Activated naive CD4-positive, alpha-beta T cell treated with Interleukin-2 at 50 U/mL for 16 hours (primary cell): ENCODE measurements at places on chromosomes 11 and 22.

- DNase-seq: no peak
These were observed 111.3 kb upstream of the MTMR2 start for GRCh38 chr11:96035031-96035739.

GRCh38 chr11:133927690-133928627 lies 28.8 kb downstream of the IGSF9B start:
- peak; percentile 75 for DNase-seq

GRCh38 chr11:30392221-30392784 lies 69.4 kb downstream of the ARL14EP start:
- no peak for DNase-seq

DNA sequence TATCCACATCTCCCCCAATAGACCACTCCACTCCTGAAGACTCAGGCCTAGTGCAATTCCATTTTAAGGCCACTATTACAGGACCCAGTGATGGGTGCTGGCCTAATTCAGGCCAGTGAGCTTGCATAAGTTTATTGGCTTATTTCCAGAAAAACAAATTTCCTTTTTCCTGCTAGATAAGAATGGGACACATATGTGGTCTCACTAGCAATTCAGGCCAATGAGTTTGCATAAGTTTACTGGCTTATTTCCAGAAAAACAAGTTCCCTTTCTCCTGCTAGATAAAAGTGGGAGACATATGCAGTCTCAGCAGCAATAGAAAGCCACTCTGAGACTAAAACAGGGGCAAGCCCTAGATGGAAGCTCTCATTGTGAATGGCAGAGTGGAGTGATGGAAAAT lies 22.4 kb downstream of the ADM start:
- no peak for DNase-seq

- no peak for DNase-seq
These were observed 2.7 kb downstream of the PPFIBP2 start for GRCh38 chr11:7516475-7516874.

DNA sequence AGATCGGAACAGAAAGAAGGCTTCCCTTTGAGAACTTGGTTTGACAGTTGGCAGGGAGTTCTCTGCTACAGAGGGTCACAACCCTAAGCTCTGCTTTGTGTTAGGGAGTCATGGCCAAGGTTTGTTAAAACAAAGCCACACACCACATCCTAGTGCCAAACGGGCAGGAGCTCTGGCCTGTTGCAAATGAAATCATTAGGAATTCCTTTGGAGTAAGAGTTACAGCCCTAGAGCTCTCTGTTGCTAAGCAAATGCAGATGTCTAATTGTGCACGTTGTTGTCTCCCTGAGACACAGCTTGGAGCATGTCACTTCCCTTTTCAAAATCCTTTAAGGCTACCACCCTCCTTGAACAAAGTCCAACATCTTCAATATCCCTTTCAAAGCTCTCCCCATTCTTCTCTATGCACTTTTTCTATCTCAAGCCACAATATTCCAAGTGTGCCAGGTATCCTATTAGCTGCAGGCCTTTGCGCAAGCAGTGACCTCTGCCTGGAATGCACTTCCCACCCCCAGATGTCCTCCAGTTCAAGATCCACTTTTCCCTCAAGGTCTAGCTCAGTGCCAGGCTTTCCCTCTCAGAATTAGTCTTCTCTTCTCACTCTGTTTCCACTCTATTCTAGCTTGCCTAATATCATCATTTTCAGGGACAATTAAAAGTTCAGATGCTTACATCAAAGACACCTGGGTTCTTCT lies 253.7 kb upstream of the POU2AF2 start:
- no peak for DNase-seq

DNA sequence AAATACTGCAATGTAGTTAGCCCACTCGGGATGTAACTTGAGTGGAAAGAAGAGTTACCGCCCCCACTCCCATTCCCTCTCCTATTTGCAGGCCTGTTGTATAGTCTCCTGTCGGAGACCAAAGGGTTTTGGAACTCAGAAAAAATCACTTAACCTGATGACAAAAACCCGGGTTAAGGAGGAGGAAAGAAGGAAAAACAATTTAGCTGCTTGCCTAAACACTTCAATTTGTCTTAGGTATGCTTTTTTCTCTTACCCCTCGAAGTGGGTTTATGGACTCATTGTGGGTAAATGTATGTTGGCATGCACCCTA lies 2.2 kb downstream of the YAP1 start:
- DNase-seq: no peak

GRCh38 chr11:72617080-72617762 lies 57.0 kb downstream of the PDE2A start:
- DNase-seq: no peak

DNA sequence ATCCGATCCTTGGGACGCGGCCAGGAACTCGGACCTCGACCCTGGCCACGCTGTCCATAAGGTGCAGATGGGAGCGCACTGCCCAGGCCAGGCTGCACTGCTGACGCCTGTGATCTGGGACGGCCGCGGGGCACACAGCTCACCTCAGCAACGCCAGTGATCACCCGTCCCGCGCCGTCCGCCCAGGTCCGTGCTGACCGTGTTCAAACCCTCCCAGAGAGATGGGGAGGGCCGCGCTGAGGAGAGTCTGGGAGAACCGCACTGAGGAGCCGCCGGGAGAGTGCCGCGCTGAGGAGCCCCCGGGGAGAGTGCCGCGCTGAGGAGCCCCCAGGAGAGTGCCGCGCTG lies 636 bp downstream of the KCNQ1OT1 start:
- DNase-seq: peak; percentile 5

DNA sequence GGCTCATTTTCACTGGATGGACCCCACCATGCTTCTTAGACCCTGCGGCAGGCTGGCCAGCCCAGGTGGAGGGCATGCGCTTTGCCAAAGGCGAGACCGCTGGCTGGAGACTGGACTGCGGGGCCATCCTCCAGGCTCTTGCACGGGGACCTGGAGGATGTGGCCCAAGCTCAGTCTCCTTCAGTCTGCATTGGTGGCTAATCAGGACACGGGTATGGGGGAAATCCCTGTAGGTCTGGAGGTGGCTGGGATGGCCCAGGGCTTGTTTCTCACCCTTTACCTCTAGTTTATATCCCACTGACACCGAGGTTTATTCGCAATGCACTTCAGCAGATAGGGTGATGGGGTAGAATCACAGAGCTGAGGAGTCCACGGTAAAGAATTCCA lies 45.0 kb downstream of the BCR start:
- DNase-seq: no peak

DNA sequence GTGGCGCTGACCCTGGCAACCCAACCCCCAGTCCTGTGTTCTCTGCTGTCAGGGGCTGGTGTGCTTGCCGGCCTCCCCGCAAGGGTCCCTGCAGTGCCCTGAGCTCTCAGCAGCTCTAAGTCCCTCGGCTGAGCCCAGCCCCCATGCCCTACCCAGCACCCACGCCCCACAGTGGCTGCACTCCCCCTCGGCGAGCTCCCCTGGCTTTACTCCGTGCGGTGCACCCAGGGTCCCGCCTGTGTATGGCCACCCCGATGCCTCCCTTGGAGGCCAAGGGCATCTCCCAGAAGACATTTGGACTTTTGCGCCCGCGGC lies 72.5 kb upstream of the SHISAL1 start:
- no peak for DNase-seq

DNA sequence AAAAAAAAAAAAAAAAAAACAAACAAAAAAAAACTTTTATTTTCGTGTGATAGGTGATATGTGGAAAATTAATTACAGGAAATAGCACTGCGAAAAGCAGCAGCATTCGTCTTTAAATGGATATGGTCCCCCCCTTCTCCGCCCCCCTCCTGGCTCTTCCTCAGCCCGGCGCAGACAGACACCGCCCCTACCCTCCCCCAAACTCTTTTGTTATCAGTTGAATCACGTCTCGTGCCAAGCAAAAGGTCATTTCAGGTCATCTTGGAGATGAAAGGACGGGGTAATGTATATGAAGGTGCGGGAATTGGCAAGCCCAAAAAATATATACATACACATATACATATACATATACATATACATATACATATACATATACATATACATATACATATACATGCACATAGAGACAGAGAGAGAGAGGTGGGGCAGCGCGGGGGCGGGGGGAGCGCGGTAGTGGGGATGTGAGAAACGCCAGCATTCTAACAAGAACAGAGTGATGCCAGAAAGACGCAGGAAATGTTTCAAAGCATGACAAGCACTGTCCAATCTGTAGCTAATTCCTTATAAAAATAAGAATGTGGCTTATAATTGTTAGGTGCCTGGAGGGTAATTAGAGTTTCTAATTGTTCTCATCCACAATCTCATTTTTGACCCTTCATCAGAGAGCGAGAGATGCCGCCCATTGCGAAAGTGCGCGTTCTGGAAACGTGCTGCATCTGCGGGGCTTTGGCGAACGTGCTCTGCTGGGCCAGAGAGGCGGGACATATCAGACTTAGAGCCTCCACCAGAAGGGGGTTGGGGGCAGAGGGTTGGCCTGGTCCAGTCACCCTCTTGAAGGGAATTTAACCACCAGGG lies 214.5 kb upstream of the UBASH3B start:
- DNase-seq: no peak

GRCh38 chr11:86904001-86904400 lies 51.2 kb downstream of the FZD4 start:
- DNase-seq: no peak
